Thoracic aorta (tissue), 2 donors: ENCODE measurements at places on chromosomes 1 and 21. TPM values are rescaled to one million over a fixed set of nuclear protein-coding genes. Genes with fewer than 3 reads are reported as not detected.
A peak's percentile ranks its signal among the peaks of the same experiment; 100 is the strongest.

Gene TGFBR3
- 62.4 TPM for total RNA-seq

DNA sequence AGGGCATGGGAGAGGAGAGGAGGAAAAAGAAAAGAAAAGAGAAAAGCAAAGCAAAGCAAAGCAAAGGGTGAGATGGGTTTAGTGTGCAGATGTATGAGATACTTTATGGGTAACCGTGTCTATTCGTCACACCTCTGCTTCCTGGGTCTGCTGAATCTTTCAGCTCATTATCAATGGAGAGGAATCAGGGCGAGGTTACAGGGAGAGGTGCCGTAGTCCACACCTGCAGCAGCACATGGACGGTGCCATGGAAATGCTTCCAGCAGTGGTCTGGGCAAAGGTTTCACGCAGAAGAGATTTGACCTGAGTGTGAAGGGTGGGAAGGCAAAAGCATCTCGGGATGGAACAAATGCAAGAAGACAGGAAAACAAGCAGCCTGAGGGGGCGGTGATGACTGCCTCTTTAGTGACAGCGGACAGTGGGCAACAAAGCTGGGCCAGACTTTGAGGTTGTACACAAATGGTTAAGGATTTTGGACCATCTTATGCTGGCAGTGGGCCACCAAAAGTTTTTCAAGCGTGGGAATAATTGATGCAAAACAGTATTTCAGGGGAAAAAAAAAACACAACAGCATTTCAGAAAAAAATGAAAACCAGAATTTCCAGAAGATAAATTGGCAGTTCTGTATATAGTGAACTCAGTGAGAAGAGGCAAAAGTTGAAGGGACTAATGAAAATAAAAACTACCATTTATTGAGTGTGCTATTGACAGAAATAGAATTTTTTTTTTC, 19.5 kb upstream of the SRP9 start:
- peaks cover 3% of the 10 kb centered on the region for H3K4me1 ChIP-seq
- no peak overlapping the region for H3K27ac ChIP-seq
- H3K4me3 ChIP-seq, result no peak overlapping the region
- no peak for DNase-seq

DNA sequence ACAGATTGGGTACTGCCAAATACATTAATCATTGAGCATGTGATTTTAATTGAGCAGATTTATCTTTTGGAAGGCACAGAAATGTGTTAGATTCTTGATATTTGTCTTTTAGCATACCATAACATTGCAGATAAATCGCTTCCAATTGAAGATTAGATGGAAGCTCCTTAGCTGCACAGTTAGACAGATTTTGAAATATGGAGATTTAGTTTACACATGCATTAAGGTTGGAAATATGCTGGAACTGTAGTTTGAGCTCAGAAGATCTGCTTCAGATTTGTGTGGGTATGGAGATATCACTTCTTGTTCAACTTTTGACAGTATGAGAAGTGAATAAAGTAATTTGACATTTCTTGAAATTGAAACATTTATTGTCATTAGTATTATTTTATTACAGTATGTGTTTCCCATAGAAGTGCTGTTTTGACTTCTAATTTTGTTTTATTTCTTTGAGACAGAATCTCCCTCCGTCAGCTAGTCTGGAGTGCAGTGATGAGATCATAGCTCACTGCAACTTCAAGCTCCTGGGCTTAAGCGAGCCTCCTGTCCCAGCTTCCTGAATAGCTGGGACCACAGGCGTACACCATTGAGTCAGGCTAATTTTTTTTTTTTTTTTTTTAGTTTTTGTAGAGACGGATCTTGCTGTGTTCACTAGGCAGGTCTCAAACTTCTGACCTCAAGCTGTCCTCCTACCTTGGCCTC, 29.1 kb downstream of the THRAP3 start:
- DNase-seq, result no peak
- no peak overlapping the region for H3K4me3 ChIP-seq
- no peaks in the 10 kb centered on the region for H3K36me3 ChIP-seq
- H3K27me3 ChIP-seq, result no peaks in the 10 kb centered on the region
- peaks cover 68% of the 10 kb centered on the region for H3K4me1 ChIP-seq
- H3K27ac ChIP-seq, result peak overlapping the region; percentile 44

DNA sequence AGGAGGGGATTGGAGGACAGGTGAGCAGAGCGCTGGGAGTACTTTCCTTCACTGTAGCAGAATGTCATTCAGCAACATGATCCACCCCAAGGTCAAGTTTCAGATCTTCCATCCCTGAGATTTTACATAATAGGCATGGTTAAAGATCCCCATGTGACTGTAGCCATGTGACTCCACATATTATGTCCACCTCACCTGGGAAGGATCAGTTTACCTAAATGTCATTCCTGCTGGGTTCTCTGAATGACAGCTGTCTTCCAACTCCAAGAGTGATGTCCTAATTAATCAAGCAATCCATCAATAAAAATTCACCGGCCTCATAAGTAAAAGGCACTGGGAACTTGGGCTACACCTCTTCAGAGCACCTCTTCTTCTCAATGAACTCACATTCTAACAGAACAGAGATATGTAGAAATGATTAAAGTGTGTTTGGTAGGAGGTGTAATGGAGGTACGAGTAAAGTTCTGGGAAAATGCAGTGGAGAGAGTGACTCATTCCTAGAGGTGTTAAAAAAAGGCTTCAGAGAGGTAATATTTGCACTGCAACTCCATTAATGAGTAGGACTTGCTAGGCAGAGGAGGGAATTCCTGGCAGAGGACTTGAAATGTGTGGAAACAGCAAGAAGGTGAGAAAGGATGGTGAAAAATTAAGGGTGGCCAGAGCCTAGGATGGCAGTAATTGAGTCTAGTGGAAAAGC, 22.2 kb upstream of the MAPKAPK2 start:
- no peaks in the 10 kb centered on the region for H3K36me3 ChIP-seq
- peaks cover 8% of the 10 kb centered on the region for H3K4me1 ChIP-seq

Gene CFHR3
- not detected for total RNA-seq

GRCh38 chr1:165409657-165410358, 35.1 kb downstream of the RXRG start:
- no peak overlapping the region for H3K27ac ChIP-seq
- no peak overlapping the region for H3K4me3 ChIP-seq
- no peak for DNase-seq
- no peaks in the 10 kb centered on the region for H3K36me3 ChIP-seq

Gene OR10Z1
- total RNA-seq, result not detected

- no peak for DNase-seq
- H3K27me3 ChIP-seq, result no peaks in the 10 kb centered on the region
- peaks cover 11% of the 10 kb centered on the region for H3K36me3 ChIP-seq
- H3K4me3 ChIP-seq, result no peak overlapping the region
- peaks cover 6% of the 10 kb centered on the region for H3K4me1 ChIP-seq
Observed at GRCh38 chr1:36098650-36099365, 10.1 kb downstream of the ADPRS start.

- H3K4me1 ChIP-seq, result peaks cover 36% of the 10 kb centered on the region
- DNase-seq, result no peak
- no peaks in the 10 kb centered on the region for H3K27me3 ChIP-seq
- peak overlapping the region; percentile 85 for H3K4me3 ChIP-seq
Observed at GRCh38 chr1:227729144-227729880, 5.8 kb downstream of the JMJD4 start.

GRCh38 chr1:65509912-65510680, 89.6 kb downstream of the LEPR start:
- no peak overlapping the region for H3K27ac ChIP-seq
- no peaks in the 10 kb centered on the region for H3K36me3 ChIP-seq
- peaks cover 41% of the 10 kb centered on the region for H3K4me1 ChIP-seq
- H3K4me3 ChIP-seq, result no peak overlapping the region
- no peaks in the 10 kb centered on the region for H3K27me3 ChIP-seq

Gene PPCS
- total RNA-seq, result 46.0 TPM

Gene KCNN3
- total RNA-seq, result 1.8 TPM

Gene GUCA2A
- total RNA-seq, result not detected

DNA sequence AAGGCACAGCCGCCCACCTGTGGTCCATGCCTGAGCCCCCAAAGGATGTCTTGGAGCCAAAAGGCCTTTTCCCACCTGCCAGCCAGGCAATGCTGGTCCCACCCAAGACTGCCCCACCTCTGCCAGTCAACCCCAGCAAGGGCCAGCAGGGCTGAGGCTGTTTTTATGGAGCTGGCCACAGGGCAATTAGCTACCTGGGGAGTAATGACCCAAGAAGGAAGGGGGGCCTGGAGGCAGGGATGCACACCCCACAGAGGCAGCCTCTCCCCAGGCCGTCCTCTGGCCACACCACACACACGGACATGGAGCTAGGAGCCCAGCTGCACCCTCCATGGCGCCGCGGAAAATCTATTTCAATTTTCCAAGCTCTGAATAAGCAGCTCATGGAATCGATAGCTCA, 27.2 kb downstream of the CHD5 start:
- no peaks in the 10 kb centered on the region for H3K27me3 ChIP-seq
- H3K4me3 ChIP-seq, result no peak overlapping the region
- H3K36me3 ChIP-seq, result no peaks in the 10 kb centered on the region
- H3K27ac ChIP-seq, result no peak overlapping the region
- peaks cover 4% of the 10 kb centered on the region for H3K4me1 ChIP-seq

- H3K27me3 ChIP-seq, result no peaks in the 10 kb centered on the region
- no peak for DNase-seq
- peak overlapping the region; percentile 85 for H3K27ac ChIP-seq
- H3K36me3 ChIP-seq, result no peaks in the 10 kb centered on the region
- H3K4me1 ChIP-seq, result peaks cover 74% of the 10 kb centered on the region
- H3K4me3 ChIP-seq, result no peak overlapping the region
Observed at GRCh38 chr1:234584926-234585325, 25.1 kb downstream of the IRF2BP2 start.

GRCh38 chr1:19612530-19612929, 31.6 kb upstream of the NBL1 start:
- H3K36me3 ChIP-seq, result peaks cover 5% of the 10 kb centered on the region
- no peak for DNase-seq
- H3K27ac ChIP-seq, result no peak overlapping the region
- no peaks in the 10 kb centered on the region for H3K27me3 ChIP-seq
- H3K4me3 ChIP-seq, result no peak overlapping the region

GRCh38 chr21:43849532-43850299, 15.3 kb upstream of the AGPAT3 start:
- no peak overlapping the region for H3K27ac ChIP-seq
- no peak overlapping the region for H3K4me3 ChIP-seq
- no peaks in the 10 kb centered on the region for H3K36me3 ChIP-seq
- H3K27me3 ChIP-seq, result no peaks in the 10 kb centered on the region

GRCh38 chr1:1959840-1960479, 40.9 kb upstream of the TMEM52 start:
- peaks cover 5% of the 10 kb centered on the region for H3K27me3 ChIP-seq
- peaks cover 5% of the 10 kb centered on the region for H3K4me1 ChIP-seq
- H3K4me3 ChIP-seq, result peak overlapping the region; percentile 29
- no peaks in the 10 kb centered on the region for H3K36me3 ChIP-seq
